Activated T-helper 9 cell treated with anti-CD3 and anti-CD28 coated beads, Interleukin-2, amount 50 U/mL, for 16 hours (primary cell): ENCODE measurements at places on chromosomes 1 and 21.

DNA sequence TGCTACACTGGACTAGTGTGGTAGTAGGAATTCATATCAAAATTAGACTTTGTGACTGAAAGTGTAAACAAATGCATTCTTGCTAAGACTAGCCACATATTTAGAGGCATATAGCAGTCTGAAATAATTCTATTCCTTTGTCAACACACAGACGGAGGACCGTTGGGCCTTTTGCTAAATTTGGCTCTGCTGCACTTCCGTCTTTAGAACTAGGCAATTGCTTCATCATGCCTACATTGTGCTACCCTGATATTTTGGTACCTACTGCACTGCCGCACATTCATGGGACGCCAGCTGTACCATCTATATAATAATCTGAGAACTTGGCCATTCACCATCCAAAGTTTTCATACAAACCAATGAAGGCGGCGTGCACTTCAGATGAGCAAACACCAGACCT is 346.8 kb downstream of the KIF26B start:
- no peak for DNase-seq

DNA sequence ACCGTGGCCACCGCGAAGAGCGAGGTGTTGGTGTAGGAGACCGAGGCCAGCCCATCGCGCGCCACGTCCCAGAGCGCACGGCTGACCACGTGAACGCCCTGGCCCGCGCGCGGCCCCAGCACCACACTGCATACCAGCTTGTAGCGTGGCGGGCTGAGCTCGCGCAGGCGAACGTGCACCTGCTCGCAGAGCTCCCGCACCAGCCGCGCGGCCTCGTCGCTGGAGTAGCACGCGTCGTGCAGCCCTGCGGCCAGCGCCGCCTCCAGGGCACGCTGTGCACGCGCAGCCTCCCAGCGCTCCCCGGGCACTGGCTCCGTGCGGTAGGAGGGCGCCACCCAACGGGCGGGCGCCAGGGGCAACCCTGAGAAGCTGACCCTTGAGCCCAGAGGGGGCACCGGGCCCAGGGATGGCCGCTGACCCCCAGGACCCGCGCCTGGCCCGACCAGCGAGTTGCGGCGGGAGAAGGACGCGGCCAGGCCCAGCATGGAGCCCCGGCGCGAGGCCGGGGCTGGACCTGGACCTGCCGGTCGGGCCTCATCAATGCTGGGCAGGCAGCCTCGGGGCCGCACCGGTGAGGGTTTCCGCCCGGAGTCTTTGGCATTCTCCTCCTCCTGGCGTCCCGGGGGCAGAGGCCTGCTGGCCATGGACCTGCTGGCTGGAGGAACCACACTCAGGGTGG is 987 bp downstream of the DYNLT4 start:
- no peak for DNase-seq

DNA sequence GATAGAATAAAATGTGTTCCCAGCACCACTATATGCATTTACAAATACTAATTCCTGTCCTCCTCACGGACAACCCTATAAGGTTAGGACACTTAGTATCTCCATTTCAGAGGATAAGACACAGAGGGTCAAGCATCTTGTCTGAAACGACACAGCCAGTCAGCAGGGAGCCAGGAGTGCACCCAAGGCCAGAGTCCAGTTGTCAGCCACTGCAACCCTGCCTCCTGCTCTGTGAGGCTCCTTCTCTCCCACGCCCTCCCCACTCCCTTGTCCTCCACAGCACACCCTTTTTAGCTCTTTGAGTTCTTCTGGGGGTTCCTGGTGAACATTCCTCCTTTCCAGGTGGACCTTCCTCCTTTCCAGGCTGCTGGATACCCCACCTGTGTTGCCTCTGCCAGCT is 119.0 kb upstream of the TNR start:
- DNase-seq, result no peak

DNA sequence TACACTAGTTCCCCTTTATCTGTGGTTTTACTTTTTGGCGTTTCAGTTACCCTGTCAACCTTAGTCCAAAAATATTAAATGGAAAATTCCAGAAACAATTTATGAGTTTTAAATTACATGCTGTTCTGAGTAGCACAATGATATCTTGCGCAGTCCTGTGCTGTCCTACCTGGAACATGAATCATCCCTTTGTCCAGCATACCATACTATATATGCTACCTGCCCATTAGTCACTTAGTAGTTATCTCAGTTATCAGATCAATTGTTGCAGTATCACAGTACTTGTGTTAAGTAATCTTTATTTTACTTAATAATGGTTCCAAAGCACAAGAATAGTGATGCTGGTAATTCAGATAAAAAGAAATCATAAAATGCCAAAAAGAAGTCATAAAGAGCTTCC is 52.7 kb downstream of the AGBL4 start:
- no peak for DNase-seq

GRCh38 chr1:160904783-160905616 is 20.0 kb upstream of the ITLN1 start:
- no peak for DNase-seq
